Cerebellar nuclear complex (tissue), 1 donor: ENCODE measurements at places on chromosomes 16 and 17.

- DNase-seq = no peak
These were observed 16.0 kb upstream of the COPRS start for GRCh38 chr17:31875081-31875480.

GRCh38 chr17:14318109-14318917, 17.4 kb downstream of the HS3ST3B1 start:
- DNase-seq = no peak

DNA sequence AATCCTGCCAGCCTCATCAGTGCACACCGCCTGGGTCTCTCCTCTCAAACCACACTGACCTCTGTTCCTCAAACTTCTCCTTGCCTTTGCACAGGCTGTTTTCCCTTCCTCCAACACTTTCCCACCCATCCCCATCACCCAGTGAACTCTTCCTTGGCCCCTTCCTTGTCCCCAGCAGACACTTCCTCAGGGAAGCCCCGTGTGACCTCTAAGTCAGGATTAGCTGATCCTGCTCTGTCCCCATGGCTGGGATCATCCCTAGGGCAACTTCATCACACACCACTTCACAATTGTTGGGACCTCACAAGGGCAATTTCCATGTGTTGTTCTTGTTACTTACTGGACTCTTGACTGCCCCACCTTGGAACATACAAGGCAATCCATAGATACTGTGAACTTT, 67.8 kb downstream of the WSB1 start:
- DNase-seq = no peak

- no peak for DNase-seq
These were observed 211.5 kb downstream of the CDH11 start for GRCh38 chr16:64910356-64910755.

DNA sequence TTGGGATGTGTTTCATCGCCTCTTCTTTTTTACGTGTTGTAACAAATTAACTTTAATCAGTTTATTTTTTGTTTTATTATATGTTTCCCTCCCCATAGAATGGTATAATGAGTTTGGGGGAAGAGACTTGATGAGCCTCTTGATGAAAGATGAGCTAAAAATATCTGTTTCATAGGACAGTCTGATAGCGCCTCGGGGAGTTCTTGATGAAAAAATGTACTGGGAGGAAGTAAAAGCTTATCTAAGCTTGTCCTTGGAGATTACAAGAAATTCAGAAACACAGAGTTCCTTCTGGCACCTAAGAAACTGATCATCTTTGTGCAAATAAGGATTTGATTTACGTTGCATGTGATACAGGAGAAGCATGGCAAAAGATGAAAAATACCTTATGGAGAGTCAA, 350.2 kb upstream of the CDH8 start:
- DNase-seq = no peak

- no peak for DNase-seq
These were observed 8.9 kb downstream of the OR4D1 start for GRCh38 chr17:58156839-58157803.

DNA sequence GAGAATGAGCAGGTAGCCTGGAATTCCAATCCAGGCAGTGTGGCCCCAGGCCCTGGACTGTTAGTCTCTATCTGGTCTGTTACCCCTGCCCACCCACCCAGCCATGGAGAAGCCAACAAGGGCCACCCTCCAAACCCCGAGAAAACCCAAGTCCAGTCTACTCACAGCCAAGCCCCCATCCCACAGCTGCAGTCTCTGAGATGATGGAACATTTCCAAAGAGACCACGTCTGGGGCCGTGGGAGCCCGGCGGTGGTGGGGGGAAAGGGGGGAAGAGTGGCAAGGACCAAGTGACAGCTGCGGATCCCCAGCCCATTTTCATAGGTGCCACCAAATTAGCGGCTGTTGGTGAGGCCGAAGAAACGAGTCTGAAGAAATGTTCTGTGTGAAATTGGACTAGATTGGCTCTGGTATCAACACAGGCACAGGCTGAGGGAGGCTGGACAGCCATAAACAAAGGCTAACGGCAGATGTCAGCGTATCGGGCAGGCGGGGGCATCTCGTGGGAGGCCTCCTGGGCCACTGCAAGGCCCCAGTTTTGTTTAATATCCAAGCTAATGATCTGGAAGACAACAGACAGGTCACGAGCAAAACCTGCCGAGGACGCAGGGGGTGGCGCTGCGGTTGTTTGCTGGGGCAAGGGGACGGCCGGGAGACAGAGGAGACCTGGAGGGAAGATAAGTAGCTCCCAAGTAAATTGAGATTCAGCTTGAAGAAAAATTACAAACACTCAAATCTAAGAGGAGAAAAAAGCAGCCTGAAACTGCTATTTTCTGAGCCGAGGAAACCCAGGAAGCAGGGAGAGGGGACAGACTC, 53.4 kb downstream of the RBFOX3 start:
- no peak for DNase-seq

DNA sequence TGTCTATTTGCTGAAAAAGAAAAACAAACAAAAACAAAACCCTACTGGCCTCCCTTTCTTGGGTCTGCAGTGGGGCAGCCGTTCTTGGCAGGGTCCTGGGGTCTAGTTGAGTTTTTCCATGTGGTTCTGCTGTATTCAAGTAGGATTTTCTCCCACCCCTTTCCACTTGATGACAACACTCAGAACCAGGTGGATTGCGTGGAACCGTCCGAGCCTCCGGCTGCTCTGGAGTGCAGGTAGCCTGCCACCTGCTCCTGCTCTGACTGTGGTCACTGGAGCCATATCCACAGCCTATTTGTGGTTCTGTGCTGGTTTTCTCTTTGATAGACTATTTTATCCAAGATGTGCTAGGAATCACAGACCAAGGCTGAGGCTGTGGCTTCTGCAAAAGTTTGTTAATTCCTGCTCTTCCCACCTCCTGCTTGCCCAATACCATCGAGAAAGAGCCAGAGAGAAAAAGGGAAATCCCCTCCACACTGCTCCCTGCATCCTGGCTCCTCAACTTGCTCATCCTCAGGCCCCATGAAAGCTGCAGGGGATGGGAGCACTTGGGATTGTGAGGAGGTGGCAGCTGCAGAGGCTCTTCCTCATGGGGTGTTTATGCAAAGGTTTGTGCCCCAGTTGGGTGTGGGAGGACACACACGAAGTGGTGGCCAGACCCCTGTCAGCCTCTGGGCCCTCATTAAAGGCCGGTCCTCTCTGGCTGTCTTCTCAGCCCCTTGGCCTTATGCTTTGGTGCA, 377.8 kb upstream of the TNRC6C start:
- no peak for DNase-seq

GRCh38 chr17:50452630-50453300, 15.9 kb downstream of the CHAD start:
- DNase-seq = no peak

DNA sequence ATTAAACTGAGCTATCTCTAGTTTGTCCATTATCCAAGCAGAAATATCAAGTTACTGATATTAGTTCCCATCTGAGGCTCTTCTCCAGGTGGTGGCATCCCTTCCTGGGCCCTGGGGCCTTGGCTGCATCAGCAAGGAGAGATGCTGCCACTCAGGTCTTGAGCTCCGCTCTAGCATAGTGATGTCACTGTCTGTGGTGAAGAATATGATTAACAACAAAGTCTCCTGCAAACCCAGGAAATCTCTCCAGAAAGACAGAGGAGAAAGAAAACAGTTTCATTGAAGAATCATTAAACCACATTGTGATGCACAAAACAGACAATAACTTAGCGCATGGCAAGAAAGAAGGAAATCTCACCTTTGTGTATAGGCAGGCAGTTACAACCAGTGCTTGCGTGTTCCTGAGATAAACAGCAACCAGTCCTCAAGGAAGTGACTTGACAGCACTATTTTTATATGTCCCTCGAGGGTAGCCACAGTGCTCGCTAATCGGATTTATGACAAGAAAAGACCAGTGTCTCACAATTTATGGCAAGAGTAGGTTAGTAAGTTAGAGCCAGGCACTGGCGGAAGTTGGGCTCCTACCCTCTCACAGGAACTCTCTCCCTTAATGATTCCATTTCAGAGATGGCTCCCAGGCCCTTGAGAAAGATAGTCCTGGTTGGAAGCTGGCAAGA, 151.1 kb downstream of the AHSP start:
- DNase-seq = no peak

DNA sequence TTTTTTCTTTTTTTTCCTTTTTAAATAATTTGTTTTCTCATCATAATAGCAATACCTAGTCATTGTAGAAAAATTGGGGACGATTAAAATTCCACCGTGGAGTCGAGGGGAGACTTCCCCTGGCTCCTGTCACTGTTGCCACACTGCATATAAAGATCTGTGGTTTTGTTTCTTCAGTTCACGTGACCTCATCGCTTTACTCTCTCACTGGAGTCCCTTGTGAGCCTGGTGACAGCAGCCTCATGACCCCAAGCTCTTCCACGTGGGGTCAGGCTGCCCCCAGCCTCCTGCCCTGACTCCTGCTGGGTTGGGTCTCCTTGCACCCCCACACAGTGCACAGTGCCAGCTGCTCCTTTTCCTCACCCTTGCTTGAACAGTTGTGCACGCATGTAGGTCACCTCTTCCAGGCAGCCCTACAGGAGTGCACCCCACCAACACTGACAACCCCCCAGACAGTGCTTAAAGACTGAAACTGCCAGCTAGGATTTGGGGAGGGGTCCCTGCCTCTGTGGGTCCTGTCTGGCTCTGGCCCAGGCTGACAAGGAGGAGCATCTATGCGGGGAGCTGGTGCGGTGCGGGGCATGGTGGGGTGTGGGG, 7.3 kb upstream of the METRNL start:
- no peak for DNase-seq

- no peak for DNase-seq
These were observed 19.8 kb upstream of the BBS2 start for GRCh38 chr16:56539656-56540055.

DNA sequence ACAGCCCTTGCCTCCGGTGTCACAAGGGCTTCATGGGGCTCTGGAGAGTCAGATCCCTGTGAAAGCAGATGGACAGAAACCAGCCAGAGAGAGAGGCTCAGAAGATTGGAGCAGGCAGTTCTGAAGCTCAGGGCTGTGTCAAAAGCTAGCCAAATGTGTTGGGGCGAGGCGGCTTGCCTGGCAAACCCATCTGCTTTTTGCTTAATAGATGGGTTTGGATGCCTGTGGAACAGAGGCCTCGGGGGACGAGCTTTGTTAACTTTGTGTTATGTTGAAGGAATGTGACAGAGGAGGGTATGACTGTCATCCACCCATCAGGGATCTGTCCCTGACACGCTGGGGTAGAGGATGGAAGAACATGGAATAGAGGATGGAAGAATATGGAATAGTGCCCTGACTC, 21.0 kb upstream of the SLC12A3 start:
- DNase-seq = no peak
